ENCODE measurements at places on chromosomes 2 and 18.

DNA sequence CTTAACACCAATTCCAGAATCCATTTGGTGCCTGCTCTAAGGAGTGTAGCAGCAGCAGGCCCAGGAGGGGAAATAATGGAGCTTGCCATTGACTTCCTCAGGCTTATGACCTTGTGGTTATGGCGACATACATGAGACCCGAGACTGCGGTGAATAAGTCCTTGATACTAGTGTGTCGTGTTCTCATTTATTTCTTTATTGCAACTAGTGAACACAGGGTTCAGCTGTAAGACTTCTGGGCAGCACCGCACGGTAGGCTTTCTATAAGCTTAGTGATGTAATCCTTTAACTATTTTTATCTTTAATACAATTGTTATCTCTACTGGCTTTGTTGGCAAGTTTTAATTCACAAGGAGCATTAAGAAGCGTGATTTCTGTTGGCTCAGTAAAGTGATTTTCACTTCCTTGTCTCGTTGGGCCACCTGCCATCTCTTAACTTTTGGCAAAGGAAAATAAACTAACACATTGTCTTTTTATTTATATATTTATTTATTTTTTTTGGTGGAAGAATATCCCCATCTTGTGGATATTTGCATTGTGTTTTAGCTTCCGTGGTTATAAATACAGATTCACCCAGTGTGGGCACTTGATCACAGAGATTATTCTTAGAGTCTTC lies 139.8 kb downstream of the LTBP1 start:
- DNase-seq = no peak

DNA sequence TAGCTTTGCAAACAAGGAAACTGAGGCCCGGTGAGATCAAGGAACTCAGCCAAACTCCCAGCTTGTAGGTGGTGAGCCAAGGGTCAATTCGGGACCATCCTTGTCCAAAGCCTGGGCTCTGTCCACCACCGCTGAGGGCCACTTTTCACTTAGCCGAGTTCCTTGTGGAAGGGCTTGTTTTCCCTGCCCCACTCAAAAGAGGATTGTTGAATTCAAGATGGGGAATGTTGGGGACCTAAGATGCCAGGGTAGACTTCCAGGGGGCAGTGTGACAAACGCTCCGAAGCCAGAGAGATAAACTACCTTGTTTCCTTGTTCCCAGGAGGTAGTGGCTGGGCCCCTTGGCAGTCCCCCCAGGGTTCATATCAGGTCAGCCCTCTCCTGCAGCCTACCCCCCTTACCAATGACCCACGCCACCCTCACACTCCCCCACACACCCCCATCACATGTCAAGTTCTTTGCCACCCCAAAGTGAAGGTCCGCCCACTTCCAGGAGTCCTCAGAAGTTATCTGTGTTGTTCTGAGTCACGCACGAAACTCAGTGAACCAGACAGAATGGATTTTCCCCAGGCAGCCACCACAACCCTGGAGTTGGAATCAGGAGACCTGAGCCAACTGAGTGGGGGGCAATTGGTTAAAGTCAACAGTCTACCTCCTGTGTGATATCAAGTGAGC lies 10.3 kb upstream of the ATOH8 start:
- DNase-seq = no peak

GRCh38 chr2:70789304-70790135 lies 923 bp downstream of the FIGLA start:
- peak; percentile 77 for DNase-seq

DNA sequence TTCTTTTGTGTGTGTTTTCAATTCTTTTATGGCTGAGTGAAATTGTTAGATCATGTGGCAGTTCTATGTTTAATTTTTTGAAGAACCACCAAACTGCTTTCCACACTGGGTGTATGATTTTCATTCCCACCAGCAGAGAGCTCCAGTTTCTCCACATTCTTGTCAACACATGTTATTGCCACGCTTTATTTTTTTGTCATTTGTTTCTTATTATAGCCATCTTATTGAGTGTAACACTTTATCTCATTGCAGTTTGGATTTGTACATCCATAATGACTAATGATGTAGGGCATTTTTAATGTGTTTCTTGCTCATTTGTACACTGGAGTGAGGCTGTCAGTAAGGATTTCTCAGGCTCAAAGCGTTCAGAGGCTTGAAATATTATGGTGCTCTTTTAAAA lies 184.2 kb downstream of the PIEZO2 start:
- DNase-seq = no peak

GRCh38 chr2:127106457-127106990 lies 430 bp downstream of the BIN1 start:
- DNase-seq = no peak
